ENCODE measurements at places on chromosomes 11 and 22. TPM values are rescaled to one million over a fixed set of nuclear protein-coding genes. Genes with fewer than 3 reads are reported as not detected.

DNA sequence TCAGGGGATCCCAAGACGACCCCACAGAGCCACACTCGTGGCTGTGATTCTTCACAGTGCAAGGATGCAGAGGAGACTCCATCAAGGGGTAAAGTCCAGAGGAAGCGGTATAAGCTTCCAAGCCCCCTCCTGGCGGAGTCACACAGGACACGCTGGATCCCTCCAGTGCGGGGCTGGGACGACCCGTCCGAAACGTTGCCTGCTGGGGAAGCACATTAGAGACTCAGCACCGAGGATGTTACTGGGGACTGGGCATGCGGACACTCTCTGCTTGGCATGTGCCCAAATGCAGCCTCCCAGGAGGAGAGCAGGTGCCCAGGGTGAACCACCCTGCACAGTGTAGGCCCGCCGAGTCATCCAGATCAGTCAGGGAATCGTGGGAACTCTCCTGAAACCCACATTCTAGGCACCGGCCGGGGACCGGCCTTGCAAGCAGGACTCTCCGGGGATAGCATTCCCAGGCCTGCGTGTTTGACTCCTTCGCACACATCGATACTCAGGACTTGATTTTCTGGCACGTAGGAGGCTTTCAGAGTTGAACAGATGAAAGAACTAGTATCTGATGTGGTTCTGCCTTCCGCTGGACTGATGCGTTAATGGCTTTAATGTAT lies 229.8 kb downstream of the TBC1D22A start:
- no peak for DNase-seq

Gene MUC6
- not detected for total RNA-seq

DNA sequence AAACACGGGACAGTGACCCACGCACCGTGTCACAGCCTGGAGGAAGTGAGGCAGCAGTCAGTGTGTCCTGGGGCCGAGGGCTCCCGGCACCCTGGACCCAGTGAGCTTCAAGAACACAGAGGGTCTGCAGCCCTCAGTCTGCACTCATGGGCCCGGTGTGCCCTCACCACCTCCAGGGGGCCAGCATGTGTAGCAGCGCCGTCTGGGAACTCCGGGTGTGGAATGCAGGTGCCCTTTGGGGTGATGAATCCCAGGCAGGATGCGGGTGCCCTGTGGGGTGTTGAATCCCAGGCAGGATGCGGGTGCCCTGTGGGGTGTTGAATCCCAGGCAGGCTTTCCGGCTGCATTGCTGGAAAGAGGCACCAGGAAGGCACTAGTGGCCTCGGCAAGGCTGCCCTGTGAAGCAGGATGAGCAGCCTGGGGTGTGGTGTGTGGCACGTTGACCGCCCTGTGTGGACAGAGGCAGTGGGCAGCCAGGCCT lies 1399.9 kb downstream of the BRD1 start:
- DNase-seq = no peak

GRCh38 chr11:114318361-114318760 lies 22.2 kb downstream of the NNMT start:
- DNase-seq = no peak

Gene DDI1
- total RNA-seq = not detected

GRCh38 chr11:85805387-85805786 lies 5.6 kb downstream of the SYTL2 start:
- no peak for DNase-seq

DNA sequence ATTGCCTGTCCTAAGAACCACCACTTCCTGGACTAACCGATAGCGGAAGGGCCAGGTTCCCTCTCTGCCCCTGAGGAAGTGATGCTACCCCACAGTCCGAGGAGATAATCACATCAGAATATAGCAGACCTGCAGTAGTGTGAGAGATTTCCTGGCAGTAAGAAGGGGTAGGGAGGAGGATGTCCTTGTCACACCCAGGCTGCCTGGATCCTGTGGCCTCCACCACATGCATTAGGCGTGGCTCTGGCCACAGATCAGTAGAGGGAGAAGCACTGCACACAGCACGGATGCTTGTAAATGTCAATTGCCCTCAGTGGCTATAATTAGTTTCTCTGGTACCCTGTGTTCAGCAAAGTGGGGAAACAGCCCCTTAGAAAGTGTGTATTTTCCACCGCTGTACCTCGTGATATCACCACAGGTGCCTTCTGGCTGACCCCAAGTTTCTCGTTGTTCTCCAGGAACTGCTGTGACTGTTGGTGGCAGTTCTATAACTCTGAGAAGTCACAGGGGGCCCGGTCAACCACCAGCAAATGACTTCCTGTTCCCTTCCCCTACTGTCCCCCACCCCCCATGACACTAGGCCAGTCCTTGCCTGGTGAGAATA lies 61.8 kb downstream of the UBASH3B start:
- no peak for DNase-seq

DNA sequence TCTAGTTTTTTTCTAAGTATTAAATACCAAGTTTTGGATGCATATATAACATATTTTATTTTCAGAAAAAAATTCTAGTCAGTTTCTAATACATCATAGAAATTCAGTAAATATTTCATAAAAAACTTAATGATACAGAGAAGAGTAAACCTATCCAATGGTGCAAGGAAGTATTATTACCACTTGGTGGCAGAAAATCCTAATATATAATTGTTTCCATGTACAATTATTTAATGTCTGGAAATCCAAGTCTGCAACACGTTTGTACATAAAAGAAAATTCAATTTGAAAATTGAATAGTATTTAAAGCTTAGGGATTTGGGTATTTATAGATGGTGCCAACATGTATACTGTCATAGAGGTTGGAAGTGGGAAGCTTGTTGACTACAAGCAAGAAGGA lies 127.0 kb downstream of the TRPC6 start:
- DNase-seq = peak; percentile 37

Gene SCGB1D2
- not detected for total RNA-seq

DNA sequence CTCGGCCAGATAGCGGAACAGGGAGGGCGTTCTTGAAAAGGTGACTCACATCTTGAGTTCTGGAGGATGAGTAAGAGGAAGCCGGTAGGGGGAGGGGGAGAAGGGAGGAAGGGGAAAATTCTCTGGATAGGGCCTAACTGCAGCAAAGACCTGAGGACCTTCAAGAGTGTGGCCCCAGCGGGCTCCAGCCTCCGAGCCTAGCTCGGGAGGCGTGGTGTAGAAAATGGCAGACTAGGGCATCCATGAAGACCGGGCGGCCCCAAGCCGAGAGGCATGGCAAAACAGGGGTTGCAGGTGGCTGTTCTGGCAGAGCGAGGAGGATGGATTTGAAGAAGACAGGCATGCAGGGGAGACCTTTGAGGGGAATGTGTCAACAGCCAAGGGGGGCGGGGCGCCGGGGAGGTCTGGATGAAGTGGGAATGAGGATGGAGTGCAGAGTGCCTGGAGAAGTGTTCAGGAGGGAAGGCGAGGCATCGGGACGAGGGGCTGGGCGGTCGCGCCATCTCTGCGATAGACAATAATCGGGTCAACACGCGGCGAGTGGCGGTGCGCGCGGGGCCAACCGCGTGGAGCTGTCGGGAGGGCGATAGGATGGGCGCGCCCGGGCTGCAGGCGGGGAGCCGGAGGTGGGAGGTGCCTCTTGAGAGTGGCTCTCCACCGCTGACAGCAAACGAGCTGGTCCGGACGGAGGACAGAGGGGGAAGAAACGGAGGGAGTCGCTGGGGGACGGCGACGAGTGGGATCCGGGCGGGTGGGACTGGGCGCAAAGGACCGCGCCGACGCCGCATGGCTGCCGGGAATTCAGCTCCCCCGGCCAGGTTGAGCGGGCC lies 40.0 kb upstream of the CREB3L1 start:
- peak; percentile 59 for DNase-seq

DNA sequence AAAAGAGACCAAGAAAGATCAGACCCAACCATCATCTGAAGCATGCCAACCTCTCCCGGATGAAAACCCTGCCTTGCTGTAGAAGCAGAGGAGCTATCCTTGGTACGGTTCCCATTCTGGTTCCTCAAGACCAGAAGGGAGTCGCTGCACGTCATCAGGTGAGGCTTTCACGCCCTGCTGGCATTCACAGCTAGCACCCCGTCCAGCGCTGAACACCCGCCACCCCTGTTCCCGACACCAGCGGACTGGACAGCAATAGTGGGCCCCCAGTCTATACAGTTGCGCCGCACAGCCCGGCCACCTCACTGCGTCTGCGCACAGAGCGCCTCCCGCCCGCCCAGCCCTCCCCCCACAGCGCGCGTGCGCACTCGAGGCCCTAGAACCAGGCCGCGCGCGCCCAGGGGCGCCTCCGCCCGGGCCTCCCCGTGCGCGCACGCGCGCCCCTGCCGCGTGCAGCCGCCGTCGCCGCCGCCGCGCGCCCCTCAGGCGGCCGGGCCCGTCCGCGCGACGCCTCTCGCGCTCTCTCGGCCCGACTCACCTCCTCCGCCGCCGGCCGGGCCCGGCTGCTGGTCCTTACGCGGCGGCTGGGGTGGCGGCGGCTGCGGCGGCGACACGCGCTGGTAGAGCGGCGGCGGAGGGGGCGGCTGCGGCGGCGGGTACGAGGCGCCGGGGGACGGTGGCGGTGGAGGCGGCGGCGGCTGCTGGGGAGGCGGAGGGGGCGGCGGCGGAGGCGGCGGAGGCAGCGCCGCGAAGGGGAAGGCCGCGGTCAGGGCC lies 706 bp downstream of the SF1 start:
- DNase-seq = peak; percentile 96

Gene PHOX2A
- total RNA-seq = not detected

DNA sequence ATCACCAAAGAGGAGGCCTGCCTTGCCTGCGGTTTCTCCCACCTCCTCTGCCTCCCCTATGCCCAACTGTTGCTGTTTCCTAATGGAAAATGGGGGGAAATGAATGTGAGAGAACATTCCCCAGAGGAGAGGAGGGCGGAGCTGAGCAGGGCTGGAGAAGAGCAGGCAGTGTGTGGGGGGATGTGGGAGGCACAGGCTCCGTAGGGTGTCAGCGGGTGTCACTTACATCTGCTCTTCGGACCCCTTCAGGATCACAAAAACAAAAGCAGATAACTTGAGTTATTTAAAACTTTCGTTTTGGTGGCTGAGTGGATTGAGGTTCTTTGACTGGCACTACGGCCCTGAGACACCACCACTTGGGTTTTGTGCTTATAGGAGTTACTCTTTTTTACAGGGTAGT lies 93.8 kb downstream of the CEP164 start:
- no peak for DNase-seq

Gene TPP1
- 202 TPM for total RNA-seq

DNA sequence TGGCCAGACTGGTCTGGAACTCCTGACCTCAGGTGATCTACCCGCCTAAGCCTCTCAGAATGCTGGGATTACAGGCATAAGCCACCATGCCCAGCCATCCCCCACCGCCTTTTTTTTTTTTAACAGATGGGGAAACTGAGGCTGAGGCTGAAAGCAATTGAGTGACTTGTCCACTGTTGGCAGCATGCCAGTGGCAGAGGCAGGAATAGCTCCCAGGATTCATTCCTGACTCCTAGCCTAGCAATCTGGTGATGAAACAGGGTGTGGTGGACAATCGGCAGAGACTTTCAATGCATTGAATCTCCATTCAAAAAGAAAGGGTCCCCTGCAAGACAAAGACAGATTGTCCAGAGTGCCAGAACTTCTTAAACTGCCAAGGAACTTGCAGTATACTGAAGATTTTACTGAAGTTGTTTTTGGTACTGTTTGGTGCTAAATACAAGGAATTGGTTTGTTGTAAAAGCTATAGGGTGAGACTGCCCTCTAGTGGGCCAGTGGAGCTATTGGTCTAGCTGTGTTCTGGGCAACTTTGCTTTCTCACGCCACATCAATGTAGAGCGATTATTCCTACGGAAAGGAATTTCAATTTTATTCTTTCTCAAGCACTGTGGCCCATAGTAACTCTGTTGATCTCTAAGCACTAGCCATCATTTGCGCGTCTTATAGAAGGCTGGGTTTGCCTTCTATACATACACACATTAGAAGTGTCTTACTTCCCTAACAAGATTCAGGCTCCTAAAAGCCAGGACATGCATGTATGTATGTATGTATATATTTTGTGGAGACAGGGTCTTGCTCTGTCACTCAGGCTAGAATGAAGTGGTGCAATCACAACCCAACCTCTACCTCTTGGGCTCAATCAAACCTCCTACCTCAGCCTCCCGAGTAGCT lies 21.0 kb downstream of the C22orf31 start:
- peak; percentile 78 for DNase-seq

DNA sequence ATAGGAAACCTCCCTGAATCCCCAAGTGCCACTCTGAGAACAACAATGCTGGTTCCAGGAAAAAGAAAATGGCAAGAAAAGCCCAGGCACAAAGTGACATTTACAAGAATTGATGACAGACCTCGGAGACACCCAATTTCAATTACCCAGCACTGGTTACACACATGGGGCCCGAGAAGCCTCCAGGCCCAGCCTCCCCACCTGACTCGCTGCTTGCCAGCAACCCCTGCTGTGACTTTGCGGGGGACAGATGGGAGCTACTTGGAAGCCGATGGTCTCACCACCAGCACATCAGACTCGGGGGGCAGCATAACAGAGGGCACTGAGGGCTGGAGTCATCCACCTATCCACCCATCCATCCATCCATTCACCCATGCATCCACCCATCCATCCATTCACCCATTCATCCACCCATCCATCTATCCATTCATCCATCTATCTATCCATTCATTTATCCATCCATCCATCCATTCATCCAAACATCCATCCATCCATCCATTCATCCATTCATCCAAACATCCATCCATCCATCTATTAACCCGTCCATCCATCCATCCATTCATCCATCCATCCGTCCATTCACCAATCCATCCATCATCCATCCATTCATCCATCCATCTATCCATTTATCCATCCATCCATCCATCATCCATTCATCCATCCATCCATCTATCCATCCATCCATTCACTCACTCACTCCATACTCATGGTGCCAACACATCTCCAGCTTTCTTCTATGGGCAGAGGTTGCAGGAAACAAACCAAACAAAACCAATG lies 567.6 kb downstream of the BRD1 start:
- DNase-seq = no peak

- DNase-seq = no peak
These were observed 130.8 kb upstream of the SPON1 start for GRCh38 chr11:13831696-13832095.

Gene OR8G5
- total RNA-seq = not detected

GRCh38 chr11:64299847-64300648 lies at the start of gene CATSPERZ:
TSS of gene CATSPERZ (plus strand) at chr11:64300358. CDS start at chr11:64300411, 53 bp downstream.
- DNase-seq = no peak

- DNase-seq = no peak
These were observed 23.2 kb downstream of the CASP5 start for GRCh38 chr11:104999721-105000120.

DNA sequence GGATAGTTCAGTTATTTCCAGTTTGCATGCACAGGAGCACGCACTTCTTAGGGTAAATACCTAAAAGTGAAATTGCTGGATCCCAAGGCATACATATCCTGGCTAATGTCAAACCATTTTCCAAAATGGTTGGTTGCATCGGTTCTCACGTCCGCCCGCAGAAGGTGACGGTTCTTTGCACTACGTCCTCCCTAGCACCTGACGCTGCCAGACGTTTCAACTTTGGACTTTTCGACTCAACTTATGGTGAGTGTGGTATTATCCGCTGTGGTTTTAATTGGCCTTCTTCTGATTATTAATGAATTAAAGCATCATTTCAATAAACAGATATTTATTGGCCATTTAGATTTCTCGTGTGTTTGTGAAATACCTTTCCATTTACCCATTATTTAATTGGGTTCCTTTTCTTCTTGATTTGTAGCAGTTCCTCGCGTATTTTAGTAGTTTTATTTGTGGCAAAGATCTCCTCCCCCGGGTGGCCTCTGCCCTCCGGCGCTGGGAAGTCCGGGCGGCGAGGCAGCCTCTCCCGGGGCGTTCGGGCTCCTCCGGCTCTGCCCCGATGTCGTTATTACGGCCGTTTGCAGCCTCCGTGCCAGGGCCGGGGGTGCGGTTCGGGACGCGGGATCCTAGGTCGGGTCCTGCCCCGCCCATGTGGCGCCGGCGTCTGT lies at the start of gene JHY:
JHY (plus strand) TSS at position 571 of the 668 bp plus-strand sequence. CDS start 3,091 bp downstream, outside the sequence.
- no peak for DNase-seq

- no peak for DNase-seq
These were observed at the start of gene DNAJB7 for GRCh38 chr22:40862013-40862412. TSS of gene DNAJB7 (minus strand) at chr22:40862113. CDS start at chr22:40861994, 119 bp downstream.

GRCh38 chr22:37062376-37062675 lies 10.8 kb downstream of the KCTD17 start:
- no peak for DNase-seq
